ENCODE measurements at places on chromosomes 3 and 15.

- DNase-seq, result no peak
These were observed 31.1 kb upstream of the FGD5 start for GRCh38 chr3:14787630-14788029.

GRCh38 chr3:4984511-4984864, 5.3 kb downstream of the BHLHE40 start:
- DNase-seq, result no peak

DNA sequence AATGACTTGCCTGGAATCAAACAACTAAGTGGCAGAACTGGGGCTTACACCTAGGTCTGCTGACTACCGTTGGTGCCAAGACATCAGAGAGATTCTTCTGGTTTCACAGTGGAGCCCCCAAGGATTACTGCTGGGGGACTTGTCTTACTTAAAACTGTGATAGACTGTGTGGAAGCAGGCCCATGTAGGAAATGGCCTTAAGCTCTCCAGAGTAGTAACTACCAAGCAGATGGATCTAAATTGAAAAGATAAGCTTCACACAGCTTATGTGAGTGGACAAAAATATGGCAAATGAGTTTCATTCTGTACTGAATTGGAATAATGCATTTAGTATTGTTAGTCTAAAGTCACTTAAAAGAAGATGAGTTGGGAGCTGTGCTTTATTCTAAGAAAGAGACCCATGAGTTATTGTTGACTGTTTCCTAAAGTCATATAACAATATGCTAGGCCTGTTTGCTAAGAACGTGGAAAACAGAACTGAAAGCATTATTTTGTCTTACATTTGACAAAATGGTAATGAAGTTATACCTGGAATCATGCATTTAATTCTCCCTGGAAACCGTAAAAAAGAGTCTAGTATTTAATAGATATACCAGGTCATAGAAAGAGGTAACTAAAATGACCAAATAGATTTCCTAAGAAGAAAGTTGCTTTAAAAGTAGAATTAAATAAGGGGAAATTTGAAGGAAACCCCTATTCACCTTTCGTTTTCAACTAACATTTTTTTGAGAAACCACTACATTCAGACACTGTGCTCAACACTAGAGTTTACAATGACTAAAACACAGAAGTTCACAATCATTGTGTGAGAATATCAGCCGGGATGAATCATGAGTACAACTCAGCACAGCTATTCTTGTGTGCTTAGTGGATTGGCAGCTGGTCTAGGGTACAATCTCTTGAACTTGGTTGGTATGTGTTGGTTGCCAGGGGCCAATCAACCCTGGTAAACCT, 13.0 kb upstream of the MAPK6 start:
- DNase-seq, result no peak

DNA sequence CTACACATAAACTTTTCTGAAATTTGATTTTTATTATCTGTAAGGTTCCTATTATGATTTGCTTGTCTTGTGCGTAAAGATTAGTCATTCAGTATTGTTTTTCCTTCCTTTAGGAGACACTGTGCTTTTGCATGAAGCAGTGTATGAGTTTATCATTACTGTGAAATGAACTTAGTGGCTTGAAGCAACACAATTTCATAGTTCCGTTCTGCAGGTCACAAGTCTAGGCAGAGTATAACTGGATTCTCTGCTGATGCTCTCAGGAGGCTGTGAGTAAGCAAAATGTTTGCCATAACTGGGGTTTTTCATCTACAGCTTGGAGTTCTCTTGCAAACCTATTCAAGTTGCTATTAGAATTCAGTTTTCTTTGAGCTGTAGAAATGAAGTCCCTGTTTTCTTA, 1136.1 kb downstream of the OTOL1 start:
- DNase-seq, result no peak

- DNase-seq, result no peak
These were observed 279.7 kb upstream of the GOLGA6L4 start for GRCh38 chr15:83955806-83956265.

Data from HuH-7.5 (cell line).